Renal pelvis (tissue), 12 donors: ENCODE measurements at places on chromosomes 13 and 19. TPM values are rescaled to one million over a fixed set of nuclear protein-coding genes. Genes with fewer than 3 reads are reported as not detected.

- DNase-seq = no peak
These were observed 638 bp downstream of the ANKRD27 start for GRCh38 chr19:32674153-32674930.

DNA sequence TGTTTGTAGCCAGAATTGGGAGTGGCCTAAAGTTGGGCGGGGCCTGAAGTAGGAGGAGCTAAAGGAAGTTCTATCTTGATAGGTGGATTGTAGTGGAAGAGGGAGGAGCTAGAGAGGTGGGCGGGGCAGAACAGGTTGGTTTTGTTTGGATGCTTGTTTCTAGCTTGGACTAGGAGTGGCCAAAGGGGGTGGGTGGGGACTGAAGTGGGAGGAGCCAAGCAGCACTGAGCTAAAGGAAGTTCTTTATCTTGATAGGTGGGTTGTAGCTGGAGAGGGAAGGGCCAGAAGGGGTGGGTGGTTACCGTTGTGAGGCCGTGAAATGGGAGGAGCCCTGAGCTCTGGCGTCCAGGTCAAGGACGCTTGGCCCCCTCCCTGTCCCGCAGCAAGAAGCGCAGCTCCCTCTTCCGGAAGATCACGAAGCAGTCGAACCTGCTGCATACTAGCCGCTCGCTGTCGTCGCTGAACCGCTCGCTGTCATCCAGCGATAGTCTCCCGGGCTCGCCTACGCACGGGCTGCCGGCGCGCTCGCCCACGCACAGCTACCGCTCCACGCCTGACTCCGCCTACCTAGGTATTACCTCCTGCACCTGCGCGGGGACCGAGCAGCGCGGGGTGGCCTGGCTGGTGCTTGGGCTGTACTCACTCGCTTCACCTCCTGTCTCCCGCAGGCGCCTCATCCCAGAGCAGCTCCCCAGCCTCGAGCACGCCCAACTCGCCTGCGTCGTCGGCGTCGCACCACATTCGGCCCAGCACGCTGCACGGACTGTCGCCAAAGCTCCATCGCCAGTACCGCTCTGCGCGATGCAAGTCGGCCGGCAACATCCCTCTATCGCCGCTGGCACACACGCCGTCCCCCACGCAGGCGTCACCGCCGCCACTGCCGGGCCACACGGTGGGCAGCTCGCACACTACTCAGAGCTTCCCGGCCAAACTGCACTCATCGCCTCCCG, 8.0 kb downstream of the DNASE2 start:
- peak; percentile 49 for DNase-seq

DNA sequence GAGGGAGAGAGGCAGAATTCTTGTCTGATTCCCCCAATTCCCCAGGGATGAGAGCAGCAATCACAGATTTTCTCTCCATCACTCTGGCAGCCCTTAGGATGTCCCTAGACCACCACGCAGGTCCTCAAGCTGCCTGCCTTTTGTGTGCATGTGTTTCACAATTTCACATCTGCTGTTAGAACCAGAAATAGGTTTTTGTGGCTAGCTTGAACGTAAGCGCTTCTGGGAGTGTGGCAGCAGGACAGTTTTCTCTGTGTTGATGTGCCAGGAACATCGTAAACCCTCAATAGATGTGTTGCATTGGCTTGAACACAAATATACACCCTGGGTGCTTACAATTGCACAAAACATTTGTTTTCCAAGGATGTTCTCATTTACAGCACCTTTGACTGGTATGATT, 78.8 kb upstream of the TMTC4 start:
- DNase-seq = no peak

Gene ZNF85
- 18.7 TPM for polyA plus RNA-seq

Gene UBL5
- polyA plus RNA-seq = 319 TPM

Gene BCAM
- 725 TPM for polyA plus RNA-seq

Gene OR7A5
- not detected for polyA plus RNA-seq

Gene CCL25
- polyA plus RNA-seq = 0.33 TPM

Gene MYBPC2
- 1.6 TPM for polyA plus RNA-seq

Gene C1QTNF9B
- polyA plus RNA-seq = 0.50 TPM

Gene ZNF439
- 25.6 TPM for polyA plus RNA-seq

- DNase-seq = peak; percentile 82
These were observed 1.8 kb downstream of the MBNL2 start for GRCh38 chr13:97223711-97224541.

GRCh38 chr19:49006905-49007304, 10.0 kb downstream of the LHB start:
- no peak for DNase-seq

DNA sequence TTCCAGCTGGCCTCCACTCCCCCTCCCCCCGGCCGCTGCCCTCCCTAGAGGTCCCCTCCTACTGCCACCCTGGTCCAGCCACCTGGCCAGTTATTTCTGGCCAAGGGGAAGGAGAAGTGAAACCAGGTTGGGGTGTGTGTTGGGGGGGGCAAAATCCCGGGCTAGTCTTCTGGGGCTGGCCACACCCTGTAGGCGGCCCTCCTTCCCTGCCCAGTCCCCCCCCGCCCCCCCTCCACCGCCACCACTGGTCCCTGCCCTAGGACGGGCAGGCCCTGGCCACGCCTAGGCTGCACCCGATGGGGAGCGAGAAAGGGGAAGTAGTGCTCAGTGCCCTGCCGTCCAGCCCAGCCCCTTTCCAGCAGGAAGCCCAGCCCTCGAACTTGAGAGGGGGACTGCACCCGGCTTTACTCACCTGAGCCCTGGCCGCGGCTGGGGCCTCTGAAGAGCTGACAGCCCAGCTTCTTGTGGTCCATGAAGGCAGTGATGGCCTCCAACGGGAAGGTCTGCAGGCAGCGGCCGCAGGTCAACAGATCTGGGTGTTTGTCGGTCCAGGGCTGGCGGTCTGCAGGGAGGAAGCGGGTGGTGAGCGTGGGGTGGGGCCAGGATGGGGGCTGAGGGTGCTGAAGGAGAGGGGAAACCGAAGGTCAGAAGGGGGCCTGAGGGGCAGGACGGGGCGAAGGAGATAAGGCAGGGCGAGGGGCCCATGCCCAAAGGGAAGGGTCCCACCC, 813 bp downstream of the ZNF296 start:
- no peak for DNase-seq

- DNase-seq = no peak
These were observed 68.8 kb downstream of the DOCK9 start for GRCh38 chr13:98909016-98909415.

DNA sequence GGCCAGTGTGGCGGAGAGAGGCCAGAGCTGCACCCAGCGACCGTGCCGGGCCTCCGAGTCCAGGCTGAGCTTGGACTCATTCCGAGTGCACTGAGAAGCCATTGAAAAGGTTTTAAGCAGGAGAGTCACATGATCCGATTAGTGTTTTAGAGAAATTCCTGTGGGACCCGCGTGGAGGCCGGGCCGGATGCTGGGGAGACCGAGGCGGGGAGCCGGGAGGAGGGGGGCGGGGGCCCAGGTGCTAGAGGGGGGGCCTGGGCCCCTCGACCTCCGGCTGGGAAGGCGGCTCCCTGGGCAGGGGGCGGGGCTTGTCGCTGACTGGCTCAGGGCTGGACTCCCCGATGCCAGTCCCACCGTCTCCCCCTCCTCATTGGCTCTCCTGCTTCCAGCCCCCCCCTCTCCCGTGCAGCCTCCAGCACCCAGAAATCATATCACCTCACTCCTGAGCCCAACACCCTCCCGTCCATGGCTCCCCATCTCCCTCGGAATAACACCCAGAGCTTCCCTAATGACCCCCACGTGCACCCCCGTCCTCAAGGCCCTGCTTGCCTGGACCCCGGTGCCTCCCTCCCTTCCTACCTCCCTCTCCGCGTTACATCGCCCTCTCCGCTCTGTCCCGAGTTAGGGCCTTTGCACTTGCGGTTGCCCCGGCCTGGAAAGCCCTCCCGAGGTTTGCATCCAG, 5.2 kb upstream of the ZNF579 start:
- DNase-seq = peak; percentile 90

DNA sequence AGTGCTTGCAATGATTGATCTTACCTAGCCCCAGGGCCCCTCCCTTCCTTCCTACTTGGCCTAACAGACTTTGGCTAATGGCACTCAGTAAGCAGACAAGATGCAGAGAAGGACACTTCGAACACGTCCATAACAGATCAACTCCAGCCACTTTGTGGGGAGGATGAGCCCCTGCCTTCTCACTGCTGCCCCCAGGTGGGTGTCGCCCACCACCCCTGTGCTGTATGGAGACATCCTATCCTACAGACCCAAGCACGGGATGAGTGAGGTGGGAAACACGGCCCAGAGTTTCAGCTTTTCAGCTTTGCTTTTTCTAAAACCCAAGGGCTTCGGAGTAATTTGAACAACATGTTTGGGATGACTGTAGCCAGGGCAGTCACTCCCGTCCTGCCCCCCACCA, 5.5 kb downstream of the SLC7A1 start:
- no peak for DNase-seq

- no peak for DNase-seq
These were observed 26.3 kb upstream of the SLC15A1 start for GRCh38 chr13:98778749-98779148.
